MV-4-11 (cell line): ENCODE measurements at places on chromosomes 1 and 21.

GRCh38 chr1:59670662-59671061, 144.1 kb upstream of the HOOK1 start:
- peak; percentile 23 for DNase-seq

- no peak for DNase-seq
These were observed 14.5 kb upstream of the AXDND1 start for GRCh38 chr1:179351281-179351680.

GRCh38 chr1:25583519-25584370, 32.8 kb upstream of the MAN1C1 start:
- DNase-seq, result no peak

DNA sequence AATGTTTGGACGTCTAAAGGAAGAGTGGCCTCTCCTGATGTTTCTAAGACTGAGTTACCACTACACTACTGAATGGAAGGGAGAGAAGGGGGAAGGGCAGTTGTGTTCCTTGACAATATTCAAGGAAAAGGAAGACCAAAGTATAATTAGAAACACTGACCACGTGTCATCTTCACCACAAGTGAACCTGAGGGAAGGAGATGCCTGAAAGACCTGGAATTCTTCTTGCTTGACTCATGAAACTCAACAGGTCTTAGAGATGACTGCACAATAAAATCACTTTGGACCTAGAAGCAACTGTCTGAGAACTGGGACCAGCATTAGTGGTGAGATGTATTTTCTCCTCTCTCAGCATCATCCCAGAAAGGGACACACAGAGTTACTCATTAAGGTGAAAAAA, 56.7 kb downstream of the PTPN14 start:
- no peak for DNase-seq

GRCh38 chr1:169146576-169147214, 40.2 kb downstream of the ATP1B1 start:
- DNase-seq, result no peak

GRCh38 chr1:55353707-55354620, 138.8 kb upstream of the USP24 start:
- DNase-seq, result no peak

DNA sequence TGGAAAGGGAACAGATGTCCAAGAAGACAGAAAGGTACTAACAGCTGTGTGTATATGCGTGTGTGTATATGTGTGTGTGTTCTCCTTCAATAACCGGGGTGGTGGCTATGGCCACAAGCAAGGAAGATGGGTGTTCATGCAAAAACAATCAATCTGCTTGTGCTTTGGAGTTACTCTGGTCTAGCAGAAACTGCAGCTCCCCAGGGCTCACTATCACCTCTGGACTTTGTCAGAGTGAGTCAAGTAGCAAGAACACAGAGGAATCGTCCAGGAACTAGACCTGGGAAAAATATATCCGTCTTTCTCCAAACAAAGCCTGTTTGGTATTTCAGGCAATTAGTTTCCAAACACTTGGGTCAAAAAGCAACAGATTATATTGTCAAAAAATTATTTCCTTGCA, 68.6 kb downstream of the GNG12 start:
- DNase-seq, result no peak

DNA sequence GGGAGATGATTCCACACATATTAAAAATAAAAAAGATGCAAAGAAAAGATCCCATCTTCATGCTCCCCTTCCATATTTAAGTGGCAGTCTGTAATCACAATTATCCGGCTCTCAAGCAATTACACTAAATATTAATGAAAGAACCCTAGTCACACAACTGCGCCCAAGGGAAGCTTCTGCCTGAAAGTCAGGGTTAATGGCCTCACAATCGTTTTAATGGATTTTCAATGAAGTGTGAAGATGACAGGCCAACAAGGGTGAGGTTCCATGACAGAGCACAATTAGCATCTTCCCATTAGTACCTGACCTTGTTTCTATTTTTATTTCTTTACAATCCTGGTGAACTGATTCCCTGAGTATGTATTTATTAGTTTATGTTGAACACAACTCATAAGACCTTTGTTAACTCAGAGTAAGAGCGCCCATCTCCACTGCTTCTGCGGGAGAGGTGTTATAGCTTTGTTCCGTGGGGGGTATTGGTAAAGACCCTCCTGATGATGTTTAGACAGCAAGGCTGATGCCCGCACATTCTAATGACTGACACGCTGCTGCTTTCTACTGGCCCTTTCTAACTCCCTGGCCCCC, 80.9 kb downstream of the IER5 start:
- no peak for DNase-seq

DNA sequence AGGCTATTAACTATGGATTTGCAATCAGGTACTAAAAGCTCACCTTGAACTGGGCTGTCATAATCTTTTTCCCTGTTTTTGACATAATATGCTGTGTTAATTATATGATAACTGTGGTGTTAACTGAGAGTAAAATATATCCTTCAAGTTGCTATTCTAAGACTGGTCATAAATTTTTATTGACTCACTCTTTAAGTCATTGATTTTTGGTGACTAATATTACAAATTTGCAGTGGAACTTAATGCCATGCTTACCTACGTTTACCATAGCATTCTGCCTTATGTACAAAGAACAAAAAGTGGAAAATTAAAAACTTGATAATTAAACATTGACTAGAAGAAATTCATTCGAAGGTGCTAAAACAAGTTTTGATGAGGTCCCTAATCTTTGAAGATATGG, 872.4 kb downstream of the BRINP3 start:
- no peak for DNase-seq

DNA sequence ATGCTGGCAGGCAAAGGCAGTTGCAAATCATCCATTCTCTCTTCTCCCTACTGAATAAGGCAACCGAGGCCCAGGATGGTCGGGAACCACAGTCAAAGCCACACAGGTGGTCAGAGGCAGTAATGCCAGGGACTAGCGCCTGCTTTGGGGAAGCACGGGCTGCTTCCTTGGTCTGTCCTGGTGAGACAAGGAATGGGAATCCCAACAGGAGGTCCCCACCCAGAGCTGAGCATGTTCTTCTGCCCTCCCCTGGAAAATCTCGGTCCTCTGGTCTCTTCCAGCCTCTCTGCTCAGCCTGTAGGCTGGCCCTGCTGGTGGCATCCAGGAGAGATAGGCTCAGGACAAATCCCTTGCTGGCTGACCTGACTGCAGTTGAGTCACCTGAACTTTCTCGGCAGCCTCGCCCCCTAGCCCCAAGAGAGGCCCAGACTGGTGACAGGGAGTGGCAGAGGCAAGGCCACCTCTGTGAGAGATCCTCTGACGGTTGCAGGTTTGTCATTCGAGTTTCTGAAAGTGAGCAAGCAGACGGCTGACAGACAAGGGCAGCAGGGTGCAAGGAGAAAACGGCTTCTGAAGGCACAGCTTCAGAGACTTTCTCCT, 5.8 kb downstream of the OLIG1 start:
- DNase-seq, result no peak

DNA sequence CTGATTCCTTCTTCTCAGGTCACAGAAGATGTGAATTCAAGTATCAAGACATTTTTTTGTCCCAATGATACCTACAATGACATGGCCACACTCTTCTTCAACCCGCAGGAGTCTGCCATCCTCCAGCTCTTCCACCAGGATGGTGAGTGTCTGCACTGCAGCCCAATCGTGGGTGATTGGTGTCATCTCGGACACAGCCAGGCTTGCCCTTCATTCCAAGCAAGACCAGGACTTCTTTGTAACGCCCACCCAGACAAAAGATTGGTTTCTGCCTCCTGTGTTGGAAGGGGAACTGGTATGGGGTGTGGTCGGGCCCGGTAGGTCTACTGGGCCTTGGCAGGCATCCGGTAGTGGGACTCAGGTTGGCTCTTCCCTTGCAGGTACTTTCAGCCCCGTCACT, 14.1 kb downstream of the NPPA start:
- no peak for DNase-seq

DNA sequence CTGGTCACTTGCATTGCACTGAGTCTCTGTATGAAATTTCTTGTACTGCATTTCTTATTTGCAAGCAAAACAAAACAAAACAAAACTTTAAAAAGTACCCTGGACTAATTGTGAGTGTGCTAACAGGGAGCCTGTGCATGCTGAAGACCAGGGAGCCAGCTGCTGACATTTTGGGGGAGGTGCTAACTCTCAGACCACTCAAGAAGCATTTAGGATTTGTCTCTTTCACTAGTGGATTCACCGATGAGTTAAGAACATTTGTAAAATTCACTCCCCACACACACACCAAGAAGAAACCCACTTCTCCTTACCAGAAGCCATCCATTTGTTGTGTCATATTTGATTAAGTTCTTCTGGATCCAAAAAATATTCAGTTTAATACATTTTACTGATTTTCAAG, 95.7 kb upstream of the C1orf105 start:
- DNase-seq, result no peak

GRCh38 chr1:20233394-20233793, 47.1 kb upstream of the PLA2G2C start:
- DNase-seq, result peak; percentile 67

GRCh38 chr1:72435025-72435424, 152.7 kb upstream of the NEGR1 start:
- DNase-seq, result no peak

DNA sequence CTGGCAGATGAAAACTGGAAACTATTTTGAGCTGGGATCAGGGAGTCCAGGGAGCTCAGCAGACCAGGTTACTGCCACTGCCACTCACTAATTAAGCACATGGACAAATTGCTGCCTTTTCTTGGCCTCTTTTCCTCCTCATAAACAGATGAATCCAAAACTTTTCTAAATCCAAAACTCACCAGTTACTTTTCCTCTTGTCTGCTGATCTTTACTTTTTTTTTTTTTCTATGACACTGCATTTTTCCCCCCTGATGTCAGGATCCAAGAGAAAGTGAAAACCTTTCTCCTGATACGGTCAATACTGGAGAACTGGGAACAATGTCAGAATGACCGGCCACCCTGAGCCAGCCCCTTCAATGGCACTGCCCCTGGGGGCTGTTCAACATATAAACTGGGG, 405.8 kb downstream of the DUSP10 start:
- DNase-seq, result no peak

- no peak for DNase-seq
These were observed 3.0 kb downstream of the COL6A2 start for GRCh38 chr21:46100906-46101305.

- DNase-seq, result no peak
These were observed 66.2 kb downstream of the DTL start for GRCh38 chr1:212101735-212102134.

DNA sequence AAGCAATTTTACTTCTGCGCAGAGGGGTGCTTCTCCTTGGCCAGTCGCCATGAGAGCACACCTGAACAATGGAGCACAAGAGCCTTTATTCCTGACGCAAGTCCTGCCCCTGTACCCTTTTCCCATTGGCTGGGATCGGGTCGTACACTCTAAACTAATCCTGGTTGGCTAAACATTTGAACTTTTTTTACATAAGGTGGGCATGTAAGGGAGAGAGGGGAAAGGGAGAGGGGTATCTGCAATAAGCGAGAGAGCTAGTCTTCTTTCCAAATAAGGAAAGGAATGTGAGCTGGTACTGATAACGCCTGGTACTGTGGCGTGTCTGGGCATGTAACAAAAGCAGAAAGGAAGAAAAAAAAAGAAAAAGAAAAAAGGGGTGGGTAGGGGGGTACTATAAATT, 21.8 kb downstream of the MFSD2A start:
- no peak for DNase-seq

DNA sequence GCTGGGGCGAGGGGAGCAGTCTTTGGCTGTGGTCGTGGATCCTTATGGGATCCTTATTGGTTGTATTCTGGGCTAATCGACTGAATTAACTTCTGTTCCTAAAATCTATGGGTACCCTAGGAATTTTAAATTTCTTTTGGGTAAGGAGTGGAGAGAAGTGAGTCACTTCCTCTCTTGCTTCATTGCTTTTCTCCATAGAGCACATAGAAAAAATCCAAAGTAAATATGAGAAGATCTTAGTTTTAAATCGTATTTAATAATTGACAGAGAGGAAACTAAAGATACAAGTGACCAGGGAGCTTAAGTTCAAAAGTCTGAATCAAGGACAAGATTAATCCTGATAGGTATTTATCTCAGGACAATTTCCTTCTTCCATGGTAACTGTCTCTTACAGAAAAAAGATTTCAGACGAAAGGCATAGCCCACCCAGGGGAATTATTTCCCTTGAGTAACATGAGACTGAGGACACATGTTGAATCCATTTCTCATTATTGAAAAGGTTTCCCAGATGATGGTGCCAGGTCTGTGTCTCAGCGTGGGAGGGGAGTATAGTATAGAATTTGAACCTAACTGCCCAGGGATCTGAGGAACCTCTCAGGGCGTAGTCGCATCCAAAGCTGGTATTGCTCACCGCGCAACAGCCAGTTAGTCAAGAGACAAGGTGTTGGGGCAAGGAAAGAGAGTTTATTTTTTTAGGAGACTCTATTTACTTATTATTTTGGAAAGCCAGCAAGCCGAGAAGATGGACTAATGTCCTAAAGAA, 28.7 kb upstream of the FASLG start:
- DNase-seq, result peak; percentile 14

DNA sequence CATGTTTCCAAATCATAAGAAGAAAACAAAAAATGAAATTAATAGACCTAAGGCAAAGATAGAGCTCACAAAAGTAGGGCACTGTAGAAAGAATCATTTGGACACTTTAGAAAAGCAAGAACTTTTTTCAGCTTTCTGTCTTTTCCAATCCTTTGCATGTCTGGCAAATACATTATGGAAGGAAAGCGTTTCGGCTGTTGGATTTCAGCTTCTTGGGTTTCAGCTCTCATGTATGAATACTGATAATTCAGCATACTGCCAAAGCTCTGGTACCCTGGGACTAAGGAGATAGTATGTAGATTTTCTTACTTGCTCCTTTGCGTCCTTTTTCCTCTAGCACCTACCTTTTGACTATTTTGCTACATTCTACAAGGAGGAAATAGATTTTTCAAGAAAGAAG, 375.9 kb downstream of the BRINP3 start:
- no peak for DNase-seq

DNA sequence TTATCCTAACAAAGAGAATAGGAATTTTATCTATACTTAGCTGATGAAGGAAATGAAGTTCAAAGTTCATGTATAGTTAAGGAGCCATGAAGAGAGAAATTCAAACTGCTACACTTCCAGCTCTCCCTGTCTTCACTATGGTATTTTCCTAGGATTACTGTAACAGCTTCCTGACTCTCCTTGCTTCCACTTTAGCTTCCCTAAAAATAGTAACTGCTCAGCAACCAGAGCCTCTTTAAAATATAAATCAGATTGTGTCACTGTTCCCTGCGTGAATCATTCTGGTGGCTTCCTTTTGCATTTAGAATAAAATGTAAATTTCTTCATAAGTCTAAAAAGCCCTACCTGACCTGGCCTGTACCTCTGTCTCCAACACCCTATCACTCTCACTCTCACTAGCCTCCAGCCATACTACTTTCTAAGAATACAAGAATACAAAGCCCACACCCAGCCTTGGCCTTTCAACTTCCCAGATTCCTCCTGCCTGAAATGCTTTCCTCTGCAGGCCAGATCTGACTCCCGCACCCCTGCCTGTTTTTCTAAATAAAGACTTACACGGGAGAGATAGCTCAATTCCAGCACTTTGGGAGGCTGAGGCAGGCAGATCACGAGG, 30.5 kb downstream of the OR10J1 start:
- DNase-seq, result no peak

- DNase-seq, result no peak
These were observed 7.6 kb upstream of the HJV start for GRCh38 chr1:146029117-146029516.

- no peak for DNase-seq
These were observed 8.9 kb downstream of the LIN28A start for GRCh38 chr1:26419494-26419893.
